ENCODE measurements at places on chromosomes 4 and X. TPM values are rescaled to one million over a fixed set of nuclear protein-coding genes. Genes with fewer than 3 reads are reported as not detected.

Gene RGS12
- 29.6 TPM for total RNA-seq

Gene OPN1MW
- not detected for total RNA-seq

Gene PACRGL
- total RNA-seq: 72.5 TPM

Gene SNCA
- 86.4 TPM for total RNA-seq

Gene PAGE5
- total RNA-seq: not detected

Gene TCP11X1
- not detected for total RNA-seq

Gene ZNF141
- total RNA-seq: 41.7 TPM

Gene ATOH1
- 0.48 TPM for total RNA-seq

Gene IL2
- total RNA-seq: not detected

Gene GPRASP1
- total RNA-seq: 13.2 TPM

Gene HPSE
- 2.9 TPM for total RNA-seq

Gene TENM3
- 65.5 TPM for total RNA-seq

Gene RPS6KA6
- 2.2 TPM for total RNA-seq

Gene SYAP1
- 43.8 TPM for total RNA-seq

Gene CXCL6
- total RNA-seq: 1.2 TPM

Gene CRMP1
- total RNA-seq: 5.3 TPM

Gene PHOX2B
- 0.96 TPM for total RNA-seq

Gene UGT2A1
- total RNA-seq: 2.9 TPM

Gene PAGE2
- total RNA-seq: not detected

Gene HS3ST1
- 2.4 TPM for total RNA-seq

Gene MAGEA9B
- not detected for total RNA-seq

Gene F8A3
- total RNA-seq: not detected

Gene NSUN7
- total RNA-seq: 0.48 TPM

Gene GAGE1
- total RNA-seq: 1.4 TPM

Gene TRPC5OS
- total RNA-seq: 4.8 TPM

Gene APOO
- total RNA-seq: 7.5 TPM

Gene BRS3
- total RNA-seq: 1.2 TPM

Gene SLC9B1
- 12.8 TPM for total RNA-seq

Gene GPC4
- 17.1 TPM for total RNA-seq

Gene TLR6
- total RNA-seq: 13.5 TPM

Gene F11
- total RNA-seq: not detected
